ENCODE measurements at places on chromosomes 1 and 21.

GRCh38 chr1:65084066-65084465 is 63.9 kb upstream of the AK4 start:
- DNase-seq = no peak

DNA sequence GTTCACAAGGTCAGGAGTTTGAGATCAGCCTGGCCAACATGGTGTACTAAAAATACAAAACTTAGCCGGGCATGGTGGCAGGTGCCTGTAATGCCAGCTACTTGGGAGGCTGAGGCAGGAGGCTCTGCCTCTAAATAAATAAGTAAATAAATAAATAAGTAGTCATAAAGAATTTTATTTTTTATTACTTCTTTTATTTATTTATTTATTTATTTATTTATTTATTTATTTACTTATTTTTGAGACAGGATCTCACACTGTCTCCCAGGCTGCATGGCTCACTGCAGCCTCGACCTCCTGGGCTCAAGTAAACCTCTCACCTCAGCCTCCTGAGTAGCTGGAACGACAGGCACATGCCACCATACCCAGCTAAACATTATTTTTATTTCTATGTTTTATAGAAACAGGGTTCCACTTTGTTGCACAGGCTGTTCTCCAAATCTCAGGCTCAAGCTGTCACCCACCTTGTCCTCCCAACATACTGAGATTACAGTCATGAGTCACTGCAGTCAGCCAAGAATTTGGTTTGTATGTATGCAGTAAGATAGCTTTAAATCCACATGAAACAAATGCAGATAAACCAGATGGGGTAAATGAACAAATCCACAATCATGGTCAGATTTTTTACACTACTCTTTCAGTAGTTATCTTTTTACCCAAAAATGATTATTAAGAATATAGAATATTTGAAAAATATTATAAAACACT is 523.3 kb upstream of the RGS18 start:
- no peak for DNase-seq

DNA sequence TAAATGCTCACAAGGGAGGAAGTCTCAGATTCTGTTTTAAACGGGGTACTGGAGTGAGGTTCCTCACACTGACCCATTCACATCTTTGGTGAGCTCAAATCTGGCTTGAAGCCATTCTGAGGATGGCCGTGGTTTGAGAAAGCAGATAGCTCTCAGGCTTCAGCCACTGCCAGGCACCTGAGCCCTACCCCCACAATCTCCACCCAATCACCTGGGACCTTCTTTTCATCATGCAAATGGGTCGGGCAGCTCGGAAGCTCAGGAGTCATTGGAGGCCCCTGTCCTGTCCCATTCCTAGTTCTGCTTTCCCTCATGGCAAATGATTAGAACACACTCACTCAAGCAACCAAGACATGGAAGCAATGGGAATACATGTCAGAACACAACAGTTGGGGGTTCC is 141.4 kb upstream of the ETS2 start:
- DNase-seq = no peak

DNA sequence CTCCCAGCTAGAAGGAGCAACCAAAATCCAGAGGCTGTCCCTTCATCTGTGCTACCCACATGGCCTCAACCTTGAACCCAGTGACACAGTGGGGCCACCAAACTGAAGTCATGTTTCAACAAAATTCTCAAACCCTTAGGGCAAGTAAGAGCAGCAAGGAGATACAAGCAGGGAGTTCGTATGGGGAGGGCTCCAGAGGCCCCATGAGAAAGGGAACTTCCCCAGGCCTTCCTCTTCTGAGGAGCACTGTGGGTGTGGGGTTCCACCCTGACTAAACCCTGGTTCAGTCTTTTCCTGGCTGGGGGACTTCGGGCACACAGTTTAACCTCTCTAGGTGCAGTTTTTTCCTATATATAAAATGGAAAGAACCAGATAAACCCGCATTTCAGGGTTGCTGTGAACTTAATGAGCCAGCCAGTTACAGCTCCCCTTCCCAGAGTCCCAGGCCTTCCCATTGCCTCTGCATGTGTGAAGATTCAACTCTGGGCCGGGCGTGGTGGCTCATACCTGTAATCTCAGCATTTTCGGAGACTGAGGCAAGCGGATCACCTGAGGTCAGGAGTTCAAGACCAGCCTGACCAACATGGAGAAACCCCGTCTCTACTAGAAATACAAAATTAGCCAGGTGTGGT is 8.0 kb upstream of the THEMIS2 start:
- DNase-seq = no peak

DNA sequence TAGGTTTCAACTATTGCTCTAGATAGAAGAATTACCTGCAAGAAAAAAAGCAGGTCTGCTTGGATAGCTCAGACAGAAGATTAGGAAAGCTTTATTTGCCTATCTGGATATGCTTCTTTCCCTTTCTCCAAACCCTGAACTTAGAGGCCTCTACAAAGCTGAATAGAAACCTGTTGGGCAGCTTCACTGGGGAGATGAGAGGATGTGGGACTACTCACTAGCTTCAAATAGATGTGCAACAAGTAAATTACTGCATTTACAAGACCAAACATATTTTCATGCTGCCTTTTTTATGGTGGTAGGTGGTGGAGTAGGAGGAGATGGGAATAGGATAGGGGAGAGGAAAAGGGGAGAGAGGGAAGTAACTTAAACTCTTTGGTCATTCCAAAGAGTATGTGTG is 6.4 kb downstream of the CLCA2 start:
- DNase-seq = no peak

DNA sequence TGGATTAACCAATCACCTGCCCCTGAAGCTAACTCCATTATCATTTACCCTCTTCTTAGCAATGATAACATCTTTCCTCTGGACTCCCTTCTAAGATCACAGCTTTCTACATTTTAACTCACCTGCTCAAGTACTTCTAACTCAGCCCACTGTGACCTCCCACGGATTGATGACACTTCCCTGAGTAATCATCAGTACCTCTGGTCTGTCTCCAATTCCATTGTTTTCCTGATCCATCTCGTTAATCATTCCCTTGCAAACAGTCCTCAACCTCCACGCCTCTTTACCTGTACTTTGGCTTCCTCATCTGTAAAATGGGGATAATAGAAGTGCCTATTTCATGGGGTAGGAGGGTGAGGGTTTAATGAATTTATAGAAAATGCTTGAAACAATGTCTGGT is 195.3 kb upstream of the APP start:
- DNase-seq = no peak
